ENCODE measurements at places on chromosomes 1 and 21.

DNA sequence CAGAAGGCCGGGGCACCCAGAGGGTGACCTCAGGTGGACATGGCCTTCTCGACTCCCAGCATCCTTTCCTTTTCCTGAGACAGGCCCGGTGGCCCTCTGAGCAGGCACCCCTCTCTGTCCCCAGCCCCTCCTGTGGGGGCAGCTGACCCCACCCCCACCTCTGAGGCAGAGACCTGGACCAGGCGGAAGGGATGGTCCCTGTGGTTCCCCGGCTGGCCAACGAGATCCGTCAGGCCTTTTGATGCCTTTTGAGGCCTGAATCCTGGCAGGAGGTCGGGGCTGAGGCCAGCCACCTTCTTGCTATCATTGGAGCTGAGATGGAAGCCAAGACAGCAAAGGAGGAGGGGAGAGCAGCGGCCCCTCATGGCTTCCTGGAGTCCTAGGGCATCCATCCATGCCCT, 50.2 kb upstream of the ACTRT2 start:
- no peak for DNase-seq

GRCh38 chr1:48051466-48052126, 54.4 kb upstream of the TRABD2B start:
- no peak for DNase-seq

DNA sequence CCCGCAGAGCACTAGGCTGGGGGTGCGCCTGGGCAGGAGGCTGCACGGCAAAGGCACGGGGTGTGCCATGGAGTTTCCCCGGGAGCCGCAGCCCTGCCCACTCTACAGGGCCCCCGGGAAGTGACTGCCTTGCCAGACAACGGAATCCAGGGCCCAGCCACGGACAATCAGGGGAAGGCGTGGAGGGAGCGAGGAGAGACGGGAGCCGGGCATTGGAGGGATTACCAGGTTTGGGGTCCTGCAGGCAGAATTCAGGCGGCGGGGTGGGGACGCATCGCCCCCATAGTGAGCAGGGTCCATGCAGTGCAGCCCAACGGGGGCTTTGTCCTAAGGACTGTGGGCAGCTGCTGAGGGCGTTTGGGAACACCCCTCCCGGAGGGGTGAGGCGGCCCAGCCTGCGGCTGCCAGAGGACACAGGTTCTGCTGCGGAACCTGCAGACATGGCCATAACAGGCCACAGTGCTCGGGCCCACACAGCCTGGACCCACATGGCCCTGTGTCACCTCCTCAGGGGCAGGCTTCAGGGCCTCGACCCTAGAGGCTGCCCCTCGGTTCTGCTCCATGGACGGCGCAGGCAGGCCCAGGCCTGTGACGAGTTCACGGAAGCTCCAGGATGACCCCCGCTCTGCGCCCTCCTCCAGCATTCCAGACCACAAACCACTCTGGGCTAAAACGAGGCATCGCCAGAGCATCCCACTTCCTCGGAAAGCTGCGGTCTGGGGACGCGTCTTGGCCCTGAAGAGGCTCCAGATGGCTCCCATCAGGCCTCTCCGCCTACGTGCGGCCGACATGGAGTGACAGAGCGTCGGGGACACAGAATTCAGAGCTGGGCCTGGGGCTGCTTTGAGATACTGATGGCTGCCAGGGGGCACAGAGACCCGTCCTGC, 54.5 kb downstream of the COL6A1 start:
- no peak for DNase-seq

- DNase-seq: no peak
Measured at GRCh38 chr1:208289716-208290115, 45.5 kb upstream of the PLXNA2 start.

- DNase-seq: no peak
Measured at GRCh38 chr1:33762109-33762830, 101.6 kb upstream of the HMGB4 start.

- DNase-seq: no peak
Measured at GRCh38 chr1:89581859-89582258, 51.1 kb upstream of the LRRC8C start.

DNA sequence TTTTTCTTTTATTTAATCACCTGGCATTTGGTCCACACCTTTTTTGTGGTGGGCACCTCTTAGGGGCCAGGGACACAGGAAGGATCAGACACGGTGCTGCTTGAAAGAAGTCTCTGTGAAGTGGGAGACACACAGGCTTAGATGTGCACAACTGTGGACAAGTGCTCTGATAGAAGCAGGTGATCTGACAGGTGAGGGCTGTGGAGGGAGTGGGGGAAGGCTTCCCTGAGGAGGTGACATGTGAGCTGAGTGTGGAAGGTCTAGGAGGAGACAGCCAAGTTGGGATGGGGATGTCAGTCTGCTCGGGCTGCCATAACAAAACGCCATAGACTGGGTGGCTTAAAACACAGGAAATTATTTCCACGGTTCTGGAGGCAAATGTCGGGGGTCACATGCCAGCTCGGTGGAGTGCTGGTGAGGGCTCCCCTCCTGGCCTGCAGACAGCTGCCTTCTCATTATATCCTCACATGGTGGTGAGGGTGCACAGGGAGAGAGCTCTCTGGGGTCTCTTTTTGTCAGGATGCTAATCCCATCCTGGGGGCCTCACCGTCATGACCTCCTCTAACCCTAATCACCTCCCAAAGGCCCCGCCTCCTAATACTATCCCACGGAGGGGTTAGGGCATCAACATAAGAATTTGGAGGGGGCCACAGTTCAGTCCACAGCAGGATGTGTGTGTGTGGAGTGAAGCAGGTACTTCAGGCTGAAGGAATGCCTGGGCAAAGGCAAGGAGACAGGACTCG, 5.2 kb upstream of the KIAA1614 start:
- no peak for DNase-seq

- no peak for DNase-seq
Measured at GRCh38 chr21:46317710-46318463, 5.8 kb downstream of the C21orf58 start.

DNA sequence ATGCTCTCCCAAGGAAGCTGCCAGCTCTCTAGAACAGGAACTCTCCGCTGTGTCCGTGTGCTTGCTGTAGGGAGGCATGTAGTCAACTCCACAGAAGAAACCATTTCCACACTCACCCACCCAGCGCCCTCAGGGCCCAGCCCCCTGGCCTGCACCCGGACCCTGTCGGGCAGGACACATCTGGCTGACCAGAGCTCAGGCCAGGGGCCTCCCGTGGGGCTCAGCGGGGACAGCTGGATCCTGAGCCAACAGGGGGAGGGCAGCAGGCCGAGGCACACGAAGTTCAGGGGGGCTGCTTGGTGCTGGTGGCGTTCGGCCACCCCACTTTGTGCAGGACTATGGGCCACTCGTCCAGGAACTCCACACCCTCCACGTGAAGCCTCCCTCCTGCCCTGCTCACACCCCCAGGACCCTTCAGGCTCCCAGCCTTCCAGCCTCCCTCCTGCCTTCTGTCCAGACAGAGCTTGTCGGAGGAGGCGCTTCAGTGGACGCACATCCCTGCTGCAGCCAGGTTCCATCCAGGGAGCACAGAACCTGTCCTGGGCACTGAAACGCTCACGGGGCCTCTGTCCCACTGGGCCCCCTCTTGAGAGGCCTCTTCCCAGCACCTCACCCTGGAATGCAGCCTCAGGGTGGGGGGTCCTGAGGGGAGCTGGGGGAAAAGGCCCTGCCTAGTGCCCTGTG, 15.0 kb upstream of the FAAP20 start:
- DNase-seq: no peak

- DNase-seq: peak; percentile 30
Measured at GRCh38 chr1:234957330-234958065, 171.1 kb downstream of the TOMM20 start.

- no peak for DNase-seq
Measured at GRCh38 chr1:44786138-44786840, 1.7 kb downstream of the BEST4 start.

- no peak for DNase-seq
Measured at GRCh38 chr21:32299695-32300094, 1.0 kb downstream of the MRAP start.

GRCh38 chr1:157004806-157005205, 40.7 kb downstream of the ARHGEF11 start:
- DNase-seq: no peak

GRCh38 chr1:66371233-66372005, 162.5 kb upstream of the SGIP1 start:
- DNase-seq: no peak

- DNase-seq: no peak
Measured at GRCh38 chr1:231606712-231607111, 19.9 kb upstream of the DISC1 start.

DNA sequence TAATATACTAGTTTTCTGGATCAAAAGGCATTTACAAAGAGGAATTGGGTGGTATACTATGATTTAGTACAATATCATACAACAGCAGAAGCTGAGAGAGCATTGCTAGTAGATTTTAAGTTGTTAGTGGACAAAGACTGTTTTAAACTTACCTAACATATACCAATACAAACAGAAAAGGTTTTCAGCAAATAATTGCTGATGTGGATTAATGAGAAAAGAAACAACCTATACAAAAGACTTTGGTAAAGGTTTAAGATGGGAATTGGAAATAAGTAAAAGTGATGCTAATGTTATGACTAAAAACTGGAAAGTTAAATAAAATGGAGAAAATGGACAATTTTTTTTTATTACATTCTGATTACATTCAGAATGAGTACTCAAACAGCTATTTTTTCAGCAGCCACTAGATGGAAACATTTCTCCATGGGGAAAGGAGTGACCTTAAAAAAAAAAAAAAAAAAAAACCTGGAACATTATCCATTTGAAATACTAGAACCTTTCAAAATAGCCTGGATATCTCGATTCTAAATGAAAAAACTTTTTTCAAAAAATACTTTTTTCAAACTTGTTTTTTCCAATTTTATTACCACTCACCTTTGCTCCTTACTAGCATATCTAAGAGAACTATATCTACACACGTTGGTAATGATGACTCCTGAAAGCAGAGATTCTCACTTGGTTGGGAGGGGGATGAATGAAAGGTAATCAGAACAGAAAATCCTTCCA, 55.4 kb downstream of the EPRS1 start:
- no peak for DNase-seq

DNA sequence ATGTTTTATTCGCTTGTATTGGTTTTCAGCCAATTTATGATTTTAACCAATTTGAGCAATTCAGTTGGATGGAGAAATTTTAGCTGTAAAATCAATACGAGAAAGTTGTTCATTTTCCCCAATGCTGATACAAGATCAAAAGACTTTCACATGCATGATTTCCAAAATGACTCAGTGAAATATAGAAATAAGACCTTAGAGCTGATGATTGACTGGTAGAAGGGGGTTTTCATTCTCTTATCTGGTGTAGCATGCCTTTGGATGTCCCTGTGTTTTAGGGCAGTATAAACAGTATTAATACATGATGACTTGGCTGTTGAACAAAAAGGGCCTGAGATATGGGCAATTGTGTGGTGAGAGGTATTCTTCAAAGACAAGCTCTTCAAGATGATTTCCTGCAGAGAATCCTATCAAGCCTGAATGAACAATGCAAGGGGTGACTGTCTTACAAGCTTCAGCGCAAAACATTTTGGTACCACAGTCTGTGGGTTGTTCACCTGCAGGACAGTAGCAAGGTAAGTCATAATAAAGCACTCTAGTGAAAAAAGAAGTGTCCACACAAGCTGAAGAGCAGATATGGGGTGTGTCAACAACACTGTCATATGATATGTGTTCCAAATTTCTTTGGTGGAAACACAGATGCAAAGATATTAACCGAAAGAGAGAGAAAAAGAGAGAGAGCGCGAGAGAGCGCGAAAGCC, 156.2 kb downstream of the TNFSF18 start:
- DNase-seq: no peak

GRCh38 chr1:245874942-245875580, 632.0 kb downstream of the SMYD3 start:
- DNase-seq: no peak

DNA sequence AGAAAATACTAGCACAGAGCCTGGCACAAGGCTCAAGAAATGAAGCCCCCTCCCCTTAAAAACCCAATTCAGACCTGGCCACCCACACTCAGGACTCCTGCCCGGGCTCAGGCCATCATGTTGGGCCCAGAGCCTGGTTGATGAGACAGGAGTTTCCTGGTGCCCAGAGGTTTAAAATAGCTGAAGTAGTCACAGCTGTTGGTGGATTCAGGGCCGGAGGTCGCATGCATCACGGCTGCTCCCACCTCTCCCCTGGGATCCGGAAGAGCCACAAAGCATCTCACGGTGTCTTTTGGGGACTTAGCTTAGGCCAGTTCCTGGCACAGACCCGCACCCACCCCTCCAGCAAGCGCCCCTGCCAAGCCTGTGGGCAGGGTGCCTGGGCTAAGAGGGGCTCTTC, 2.6 kb upstream of the PADI2 start:
- DNase-seq: no peak

- DNase-seq: no peak
Measured at GRCh38 chr1:42259739-42260064, 75.3 kb downstream of the FOXJ3 start.

GRCh38 chr1:71908303-71908702, 374.0 kb downstream of the NEGR1 start:
- DNase-seq: no peak

- no peak for DNase-seq
Measured at GRCh38 chr1:116345843-116346242, 27.2 kb upstream of the ATP1A1 start.

DNA sequence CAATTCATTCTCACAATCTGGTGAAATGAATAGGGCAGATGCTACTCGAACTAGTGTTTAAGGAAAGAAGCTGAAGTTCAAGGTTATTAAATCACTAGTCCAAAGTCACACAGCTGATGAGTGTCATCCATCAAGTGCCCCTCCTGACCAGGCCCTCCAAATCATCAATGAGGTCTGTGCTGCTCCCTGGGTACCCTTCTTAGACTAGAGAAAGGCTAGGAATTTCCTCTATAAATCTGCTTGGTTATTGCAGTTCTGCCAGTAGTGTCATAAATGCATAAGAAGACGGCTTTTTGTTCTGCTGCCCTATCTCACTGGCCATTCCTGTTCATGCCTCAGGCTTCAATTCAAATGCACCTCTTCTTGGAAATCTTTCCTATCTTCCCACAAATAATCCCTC, 5.5 kb upstream of the KRTAP21-1 start:
- no peak for DNase-seq

- DNase-seq: no peak
Measured at GRCh38 chr1:6099787-6100765, 54.4 kb downstream of the KCNAB2 start.

- no peak for DNase-seq
Measured at GRCh38 chr1:173744651-173745050, 29.9 kb downstream of the KLHL20 start.

GRCh38 chr21:42124826-42125570, 53.9 kb downstream of the UMODL1 start:
- DNase-seq: no peak

All from NCI-H1930 (cell line).